ENCODE measurements at places on chromosomes 6 and 20. TPM values are rescaled to one million over a fixed set of nuclear protein-coding genes. Genes with fewer than 3 reads are reported as not detected.

DNA sequence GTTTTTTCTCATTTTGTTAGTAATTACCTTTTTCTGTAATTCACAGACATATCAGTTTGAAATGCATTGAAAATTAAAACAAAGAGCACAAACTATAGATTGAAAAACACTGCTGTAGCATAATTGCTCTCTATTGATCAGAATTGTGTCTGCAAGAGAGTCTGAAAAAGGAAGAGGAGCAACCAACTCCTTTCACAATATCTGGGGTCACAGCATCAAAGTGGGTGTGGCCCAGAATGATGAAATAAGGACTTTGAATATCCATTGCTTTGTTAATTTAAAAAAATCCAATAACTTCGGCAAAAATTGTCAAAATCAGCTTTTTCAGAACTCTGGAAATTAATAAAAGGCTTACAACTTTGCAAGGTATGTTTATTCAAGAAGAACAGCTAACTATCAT lies 99.2 kb downstream of the MYLK4 start:
- H3K36me3 ChIP-seq, result no peaks in the 10 kb centered on the region
- no peaks in the 10 kb centered on the region for H3K27me3 ChIP-seq
- H3K4me3 ChIP-seq, result no peak overlapping the region
- H3K4me1 ChIP-seq, result no peaks in the 10 kb centered on the region

DNA sequence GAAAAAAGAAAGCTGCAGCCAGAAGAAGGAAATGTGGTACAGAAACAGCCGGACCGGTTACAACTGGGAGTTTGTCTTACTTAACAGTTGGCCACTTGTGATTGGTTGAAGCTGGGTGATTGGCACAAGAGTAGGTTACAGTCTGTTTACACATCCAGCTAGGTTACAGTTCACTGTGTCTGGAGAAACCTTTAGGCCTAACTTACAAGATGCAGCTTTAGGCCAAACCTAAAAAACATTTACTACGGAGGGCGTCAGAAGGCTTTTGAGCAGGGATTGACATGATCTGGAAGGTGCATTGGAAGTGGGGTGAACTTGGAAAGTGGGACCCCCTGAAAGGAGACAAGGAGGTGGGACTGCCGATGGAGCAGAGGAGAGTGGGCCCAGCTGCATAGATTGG lies 122.3 kb downstream of the BANF2 start:
- no peaks in the 10 kb centered on the region for H3K36me3 ChIP-seq
- peak; percentile 66 for DNase-seq
- H3K27ac ChIP-seq, result no peak overlapping the region
- no peaks in the 10 kb centered on the region for H3K4me1 ChIP-seq
- no peaks in the 10 kb centered on the region for H3K27me3 ChIP-seq

DNA sequence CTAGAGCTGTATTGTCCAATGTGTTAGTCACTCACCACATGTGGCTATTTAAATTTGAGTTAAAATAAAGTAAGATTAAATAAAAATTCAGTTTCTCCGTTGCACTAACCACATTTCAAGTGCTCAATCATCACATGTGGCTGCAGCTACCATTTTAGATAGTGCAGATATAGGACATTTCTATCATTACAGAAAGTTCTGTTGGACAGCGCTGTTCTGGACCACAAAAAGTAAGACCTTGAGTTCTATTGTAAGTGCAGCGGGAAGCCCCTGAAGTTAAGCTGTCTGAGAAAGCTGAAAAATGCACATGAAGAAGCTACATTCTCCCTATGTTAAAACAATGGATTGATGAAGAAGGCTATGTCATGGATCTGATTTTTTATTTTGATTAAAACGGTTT lies 1.1 kb downstream of the ORC3 start:
- H3K4me1 ChIP-seq, result peaks cover 29% of the 10 kb centered on the region
- no peaks in the 10 kb centered on the region for H3K27me3 ChIP-seq

DNA sequence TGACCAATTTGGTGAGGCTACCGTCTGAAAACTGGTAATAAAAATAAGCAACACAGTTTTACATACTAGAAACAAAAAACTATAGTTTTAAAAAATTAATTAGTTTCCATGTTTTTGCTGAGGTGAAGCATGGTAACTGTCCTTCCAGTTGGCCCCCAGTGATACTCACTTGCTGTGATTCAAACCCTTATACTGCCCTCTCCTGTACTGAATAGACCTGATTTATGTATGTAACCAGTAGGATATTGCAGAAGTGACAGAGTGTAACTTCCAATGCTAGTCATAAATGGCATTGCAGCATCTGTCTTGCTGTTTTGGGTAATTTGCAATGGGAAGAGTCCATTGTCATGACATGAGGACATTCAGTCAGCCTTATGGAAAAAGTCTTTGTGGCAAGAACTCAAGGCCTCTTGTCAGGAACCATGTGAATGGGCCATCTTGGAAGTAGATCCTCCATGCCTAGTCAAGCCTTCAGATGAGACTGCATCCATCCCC lies 8.9 kb upstream of the CHD6 start:
- DNase-seq, result no peak
- no peaks in the 10 kb centered on the region for H3K27me3 ChIP-seq
- no peaks in the 10 kb centered on the region for H3K4me1 ChIP-seq
- H3K36me3 ChIP-seq, result no peaks in the 10 kb centered on the region
- H3K4me3 ChIP-seq, result no peak overlapping the region

- H3K36me3 ChIP-seq, result peaks cover 4% of the 10 kb centered on the region
- H3K4me1 ChIP-seq, result peaks cover 43% of the 10 kb centered on the region
- H3K27me3 ChIP-seq, result no peaks in the 10 kb centered on the region
- peak; percentile 78 for DNase-seq
Measured at GRCh38 chr20:47576516-47577033, 74.9 kb downstream of the NCOA3 start.

DNA sequence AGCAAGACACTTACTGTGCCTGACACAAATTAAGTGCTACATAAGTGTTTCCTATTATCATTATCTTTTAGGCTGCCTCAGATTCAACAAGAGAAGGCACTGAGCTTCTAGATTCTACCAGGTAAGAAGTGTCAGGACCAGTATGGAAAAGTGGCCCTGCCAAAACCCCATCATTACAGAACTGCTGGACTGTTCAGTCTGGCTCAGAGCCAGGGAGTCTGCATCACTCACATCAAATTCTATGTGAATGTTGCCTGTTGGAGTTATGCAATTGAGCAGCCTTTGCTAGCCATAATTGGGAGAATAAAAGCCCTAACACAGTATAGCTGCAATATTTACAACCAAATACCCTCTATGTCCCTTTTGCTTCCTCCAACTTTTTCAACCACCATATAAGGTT lies 70.9 kb downstream of the ATG5 start:
- H3K4me3 ChIP-seq, result no peak overlapping the region
- no peaks in the 10 kb centered on the region for H3K36me3 ChIP-seq
- no peak for DNase-seq
- no peaks in the 10 kb centered on the region for H3K27me3 ChIP-seq
- no peaks in the 10 kb centered on the region for H3K4me1 ChIP-seq

DNA sequence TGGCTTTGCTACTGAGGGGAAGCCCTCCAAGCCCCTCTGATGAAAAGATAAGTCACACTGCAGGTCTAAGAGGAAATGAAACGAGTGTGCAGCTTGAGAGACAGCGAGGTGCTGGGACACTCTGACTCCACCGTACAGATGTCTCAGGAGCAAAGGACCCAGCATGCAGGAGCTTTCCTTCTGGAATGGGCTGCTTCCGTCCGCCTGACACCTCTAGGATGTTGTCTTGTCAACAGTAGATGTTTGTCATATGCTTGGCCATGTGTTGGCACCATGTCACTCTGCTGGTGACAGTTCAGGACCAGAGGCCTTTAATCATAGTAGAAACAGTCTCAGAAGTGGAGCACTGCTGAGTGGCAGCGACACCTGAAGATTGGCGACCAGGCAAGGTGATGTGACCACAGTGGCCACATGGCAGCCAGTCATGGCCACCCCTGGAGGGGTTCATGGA lies 46.7 kb downstream of the SLC24A3 start:
- no peaks in the 10 kb centered on the region for H3K4me1 ChIP-seq
- no peaks in the 10 kb centered on the region for H3K36me3 ChIP-seq
- H3K27me3 ChIP-seq, result no peaks in the 10 kb centered on the region
- H3K27ac ChIP-seq, result no peak overlapping the region
- DNase-seq, result no peak

GRCh38 chr6:33513213-33513612 lies 58.8 kb downstream of the ZBTB9 start:
- H3K4me3 ChIP-seq, result no peak overlapping the region
- H3K36me3 ChIP-seq, result no peaks in the 10 kb centered on the region
- DNase-seq, result no peak
- H3K4me1 ChIP-seq, result no peaks in the 10 kb centered on the region
- H3K27me3 ChIP-seq, result no peaks in the 10 kb centered on the region

GRCh38 chr20:57261457-57262251 lies 4.8 kb downstream of the BMP7 start:
- no peak for DNase-seq
- peaks cover 30% of the 10 kb centered on the region for H3K27me3 ChIP-seq
- no peak overlapping the region for H3K27ac ChIP-seq
- no peaks in the 10 kb centered on the region for H3K36me3 ChIP-seq

DNA sequence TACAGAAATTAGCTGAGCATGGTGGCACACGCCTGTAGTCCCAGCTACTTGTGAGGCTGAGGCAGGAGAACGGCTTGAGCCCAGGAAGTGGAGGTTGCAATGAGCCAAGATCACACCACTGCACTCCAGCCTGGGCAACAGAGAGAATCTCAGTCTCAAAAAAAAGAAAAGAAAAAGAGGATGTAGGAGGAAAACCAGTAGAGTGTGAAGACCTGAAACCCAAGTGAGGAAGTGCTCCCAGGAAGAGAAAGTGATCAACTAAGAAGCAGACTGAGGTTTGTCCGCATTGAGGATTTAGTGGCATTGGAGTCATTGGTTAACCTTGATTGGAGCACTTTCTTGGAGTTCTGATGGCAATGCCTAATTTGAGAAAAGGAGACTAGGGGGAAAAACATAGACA lies 20.6 kb upstream of the TASP1 start:
- no peak overlapping the region for H3K4me3 ChIP-seq
- no peaks in the 10 kb centered on the region for H3K4me1 ChIP-seq
- H3K36me3 ChIP-seq, result no peaks in the 10 kb centered on the region
- no peak overlapping the region for H3K27ac ChIP-seq
- DNase-seq, result no peak

DNA sequence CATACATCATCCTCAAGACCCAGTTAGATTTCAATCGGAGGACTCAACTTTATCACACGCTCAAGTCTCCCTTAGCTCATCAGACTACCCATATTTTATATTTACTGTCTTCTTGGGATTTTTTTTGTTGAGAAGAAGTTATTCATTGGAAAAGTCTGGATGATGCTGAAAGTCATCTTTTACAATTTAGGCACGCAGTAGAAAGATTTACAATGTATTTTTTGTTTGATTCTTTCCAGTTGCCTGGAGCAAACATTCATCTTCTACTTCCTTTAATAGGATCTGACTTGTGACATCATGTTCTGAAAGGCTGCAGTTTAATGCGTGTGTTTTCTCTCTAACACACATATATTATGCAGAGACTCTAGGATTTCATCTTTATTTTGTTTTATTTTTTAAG lies 235.7 kb downstream of the DOK5 start:
- no peaks in the 10 kb centered on the region for H3K4me1 ChIP-seq
- no peak for DNase-seq
- H3K27me3 ChIP-seq, result no peaks in the 10 kb centered on the region
- H3K27ac ChIP-seq, result no peak overlapping the region
- H3K36me3 ChIP-seq, result no peaks in the 10 kb centered on the region
- H3K4me3 ChIP-seq, result no peak overlapping the region

DNA sequence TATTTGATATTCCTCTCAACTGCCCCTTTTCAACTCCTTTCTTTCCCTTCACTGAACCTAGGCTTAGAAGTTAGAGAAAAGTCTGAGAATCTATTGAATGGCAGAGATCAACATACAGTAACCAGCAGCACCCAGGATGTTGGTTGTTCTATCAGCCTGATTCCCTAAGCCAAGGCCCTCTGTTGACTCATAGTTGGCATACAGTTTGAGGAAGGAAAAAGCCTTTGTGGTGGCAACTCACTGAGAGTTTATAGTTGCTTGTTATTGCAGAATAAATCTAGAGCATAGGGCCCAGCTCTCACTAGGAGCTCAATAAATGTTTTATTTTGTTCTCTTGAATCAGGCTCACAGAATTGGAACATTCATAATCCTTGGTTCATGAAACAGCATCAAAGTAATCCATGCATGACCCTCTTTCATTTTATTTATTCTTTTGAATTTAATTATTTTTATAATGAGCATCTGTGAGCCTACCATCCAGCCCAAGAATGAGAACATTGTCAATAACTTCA lies 119.1 kb upstream of the ADGRF1 start:
- no peak overlapping the region for H3K4me3 ChIP-seq
- H3K27ac ChIP-seq, result no peak overlapping the region
- H3K4me1 ChIP-seq, result peaks cover 16% of the 10 kb centered on the region
- no peak for DNase-seq
- H3K36me3 ChIP-seq, result no peaks in the 10 kb centered on the region
- no peaks in the 10 kb centered on the region for H3K27me3 ChIP-seq

DNA sequence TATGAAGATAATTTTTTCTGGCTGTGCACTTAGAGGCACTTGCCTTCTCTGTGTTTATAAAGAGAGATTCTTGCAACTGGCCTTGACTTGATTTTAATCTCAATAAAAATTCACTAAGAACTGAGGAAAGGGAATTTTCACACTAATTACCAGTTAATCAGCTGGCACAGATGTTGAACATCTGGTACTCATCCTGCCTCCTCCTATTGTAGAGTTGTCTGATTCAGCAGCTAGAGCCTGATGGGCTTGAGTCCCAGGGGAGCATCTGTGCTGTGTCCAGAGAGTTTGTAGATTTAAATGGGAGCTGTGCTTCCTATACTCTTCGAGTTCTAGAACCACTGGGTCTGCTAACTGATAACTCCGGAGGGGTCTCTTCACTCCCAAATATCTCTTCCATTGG lies 284.4 kb upstream of the RNF24 start:
- H3K27me3 ChIP-seq, result no peaks in the 10 kb centered on the region
- DNase-seq, result no peak
- peaks cover 27% of the 10 kb centered on the region for H3K4me1 ChIP-seq
- H3K27ac ChIP-seq, result no peak overlapping the region
- no peaks in the 10 kb centered on the region for H3K36me3 ChIP-seq
- H3K4me3 ChIP-seq, result no peak overlapping the region

GRCh38 chr6:43200541-43200940 lies 18.5 kb downstream of the CUL9 start:
- H3K36me3 ChIP-seq, result no peaks in the 10 kb centered on the region
- no peak overlapping the region for H3K4me3 ChIP-seq
- peak; percentile 34 for DNase-seq
- H3K4me1 ChIP-seq, result no peaks in the 10 kb centered on the region
- no peak overlapping the region for H3K27ac ChIP-seq

DNA sequence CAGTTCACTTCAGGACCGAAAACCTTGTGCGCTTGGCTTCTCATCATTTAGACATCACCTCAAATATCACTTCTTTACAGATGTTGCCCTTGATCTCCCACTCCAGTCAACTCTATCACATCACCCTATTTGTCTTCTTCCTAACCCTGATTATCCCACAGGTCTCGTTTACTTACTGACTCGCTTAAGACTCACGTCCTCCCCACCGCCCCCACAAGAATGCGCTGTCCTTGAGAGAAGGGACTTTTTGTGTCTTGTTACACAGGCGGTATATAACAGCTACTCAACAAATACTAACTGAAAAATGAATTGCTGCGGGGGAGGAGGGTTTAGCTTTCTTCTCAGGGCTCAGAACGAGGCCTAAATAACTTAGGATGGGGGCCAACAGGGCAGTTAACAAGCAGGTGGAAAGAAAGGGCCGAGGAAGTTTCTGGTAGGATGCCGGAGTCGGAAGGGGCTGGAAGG lies 527 bp downstream of the TOMM34 start:
- H3K4me1 ChIP-seq, result peaks cover 19% of the 10 kb centered on the region
- peak overlapping the region; percentile 72 for H3K4me3 ChIP-seq
- no peaks in the 10 kb centered on the region for H3K27me3 ChIP-seq
- H3K27ac ChIP-seq, result peak overlapping the region; percentile 80
- no peak for DNase-seq

Gene CFAP206
- 0.33 TPM for total RNA-seq

Gene TFAP2B
- total RNA-seq, result 0.66 TPM

Gene RPP40
- total RNA-seq, result 4.2 TPM

Gene SOX18
- total RNA-seq, result 5.5 TPM
